Placental epithelial cell (primary cell): ENCODE measurements at places on chromosomes 3 and 15. TPM values are rescaled to one million over a fixed set of nuclear protein-coding genes. Genes with fewer than 3 reads are reported as not detected.

TMEM266 gene
- total RNA-seq, result 3.0 and 3.1 TPM in 2 replicates

SSUH2 gene
- total RNA-seq, result 0.11 and 0.39 TPM in 2 replicates

PTPN23 gene
- 21.2 and 43.9 TPM in 2 replicates for total RNA-seq

CACNA1D gene
- total RNA-seq, result 0.11 TPM in 1 of 2 replicates, not detected in the other

DNAH12 gene
- 0.11 and 0.39 TPM in 2 replicates for total RNA-seq

SERPINI1 gene
- total RNA-seq, result 1.6 and 2.0 TPM in 2 replicates

CCDC54 gene
- total RNA-seq, result not detected in 2 replicates

ZMYND10 gene
- 0.33 and 1.6 TPM in 2 replicates for total RNA-seq

SERPINI2 gene
- total RNA-seq, result not detected in 2 replicates

PLSCR2 gene
- total RNA-seq, result not detected in 2 replicates

ROPN1B gene
- not detected in 2 replicates for total RNA-seq

FOXB1 gene
- 0.11 and 0.39 TPM in 2 replicates for total RNA-seq

FYTTD1 gene
- 23.2 and 35.1 TPM in 2 replicates for total RNA-seq

NME9 gene
- total RNA-seq, result under 0.01 TPM in 1 of 2 replicates, not detected in the other

ROPN1 gene
- total RNA-seq, result not detected in 2 replicates

FETUB gene
- 0.22 TPM in 1 of 2 replicates, not detected in the other for total RNA-seq

APBA2 gene
- 0.22 and 0.39 TPM in 2 replicates for total RNA-seq
